ENCODE measurements at places on chromosomes 1 and 21.

GRCh38 chr1:47840393-47841190 is 156.6 kb downstream of the TRABD2B start:
- no peak for DNase-seq

DNA sequence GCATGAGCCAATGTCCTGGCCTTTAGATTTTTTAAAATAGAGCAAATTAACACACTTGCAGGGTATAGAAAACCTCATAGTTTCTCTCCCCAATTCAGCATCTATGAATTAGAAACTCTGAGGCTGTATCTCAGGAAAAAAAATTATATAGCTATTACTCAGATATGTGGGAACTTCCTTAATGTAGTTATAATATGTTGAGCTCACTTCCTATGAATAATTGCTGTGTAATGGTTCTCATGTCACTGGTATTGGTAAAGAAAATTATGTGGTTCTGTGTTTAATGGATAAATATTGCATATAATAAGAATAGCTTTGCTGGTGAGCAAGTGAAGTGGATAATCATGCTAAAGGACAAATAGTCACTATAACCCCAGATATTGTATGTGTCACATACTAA is 2019.8 kb downstream of the NCAM2 start:
- DNase-seq: no peak

- no peak for DNase-seq
Observed at GRCh38 chr1:76759950-76760349, 107.3 kb upstream of the ST6GALNAC5 start.

GRCh38 chr1:26538480-26539412 is 9.2 kb downstream of the RPS6KA1 start:
- no peak for DNase-seq

GRCh38 chr1:226804907-226805759 is 65.3 kb upstream of the PSEN2 start:
- DNase-seq: no peak

GRCh38 chr1:64624218-64624713 is 120.6 kb upstream of the RAVER2 start:
- DNase-seq: no peak

DNA sequence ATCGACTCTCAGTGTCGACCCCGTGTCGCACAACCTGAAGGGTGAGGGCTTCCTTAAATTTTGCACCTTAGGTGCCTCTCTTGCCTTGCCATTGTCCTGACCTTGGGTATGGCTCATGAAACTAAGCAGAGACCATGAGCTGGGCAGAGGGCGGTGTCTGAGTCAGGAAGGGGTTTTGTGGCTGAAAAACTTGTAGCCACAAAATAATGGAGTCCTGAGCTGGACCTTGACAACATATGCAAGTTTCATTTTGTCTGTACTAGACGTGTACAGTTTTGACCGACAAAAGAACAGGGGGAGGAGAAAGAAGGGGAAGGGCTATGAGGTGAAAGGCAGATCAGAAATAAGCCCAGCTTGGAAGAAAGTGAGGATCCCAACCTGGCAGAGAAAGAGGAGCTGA is 8.3 kb upstream of the RUNX1 start:
- no peak for DNase-seq

DNA sequence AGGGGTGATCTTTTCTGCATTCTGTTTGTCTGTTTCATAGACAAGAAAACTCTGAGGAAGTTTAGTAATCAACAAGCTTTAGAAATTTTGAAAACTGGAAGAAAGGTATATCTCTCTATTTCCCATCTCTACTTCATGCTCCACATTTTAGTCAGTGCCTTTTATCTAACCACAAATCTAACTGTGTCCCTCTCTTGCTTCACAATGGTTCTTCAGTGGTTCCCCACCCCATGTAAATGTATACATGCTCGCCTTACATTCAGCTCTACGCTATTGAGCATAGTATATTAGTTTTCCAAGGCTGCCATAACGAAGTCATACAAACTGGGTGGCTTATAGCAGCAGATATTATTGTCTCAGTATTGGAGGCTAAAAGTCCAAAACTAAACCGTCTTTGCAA is 14.4 kb upstream of the SAMSN1 start:
- no peak for DNase-seq

DNA sequence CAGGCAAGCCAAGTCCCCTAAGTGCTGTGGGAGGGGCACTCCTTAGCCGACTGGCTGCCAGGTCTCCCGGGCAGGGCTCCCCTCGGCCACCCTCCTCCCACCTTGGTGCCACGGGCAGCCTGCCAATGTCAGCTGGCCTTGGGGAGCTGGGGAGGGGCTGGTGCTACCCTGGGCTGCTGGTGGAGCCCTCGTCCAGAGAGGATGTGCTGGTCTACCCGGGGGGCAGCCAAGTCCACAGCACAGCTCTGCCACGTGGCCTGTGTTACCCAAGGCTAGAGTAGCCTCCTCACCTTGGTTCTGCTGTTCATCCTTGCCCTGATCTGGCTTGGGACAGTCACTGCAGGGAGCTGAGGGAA is 42.9 kb downstream of the CRYAA start:
- no peak for DNase-seq

- no peak for DNase-seq
Observed at GRCh38 chr1:63675420-63675931, 82.3 kb downstream of the PGM1 start.

DNA sequence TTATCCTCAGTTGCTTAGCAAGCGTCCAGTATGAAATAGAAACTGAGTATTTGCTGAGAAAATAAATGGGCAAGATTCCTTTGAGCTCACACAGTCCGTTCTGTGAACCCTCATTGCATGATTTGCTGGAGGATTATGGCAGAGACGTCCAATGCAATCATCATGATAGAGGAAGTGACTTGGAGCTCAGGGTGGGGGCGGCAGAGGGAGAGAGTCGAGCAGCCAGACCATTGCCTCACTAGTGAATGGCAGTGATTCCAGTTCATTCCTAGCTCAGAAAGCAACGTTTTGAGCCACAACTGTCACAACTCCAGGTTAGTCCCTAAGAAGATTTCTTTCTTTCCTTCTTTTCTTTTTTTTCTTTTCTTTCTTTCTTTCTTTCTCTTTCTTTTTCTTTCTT is 27.5 kb upstream of the COL9A2 start:
- no peak for DNase-seq

- no peak for DNase-seq
Observed at GRCh38 chr1:58922302-58923089, 138.6 kb upstream of the JUN start.

GRCh38 chr1:54171606-54172005 is 18.8 kb upstream of the CDCP2 start:
- no peak for DNase-seq

DNA sequence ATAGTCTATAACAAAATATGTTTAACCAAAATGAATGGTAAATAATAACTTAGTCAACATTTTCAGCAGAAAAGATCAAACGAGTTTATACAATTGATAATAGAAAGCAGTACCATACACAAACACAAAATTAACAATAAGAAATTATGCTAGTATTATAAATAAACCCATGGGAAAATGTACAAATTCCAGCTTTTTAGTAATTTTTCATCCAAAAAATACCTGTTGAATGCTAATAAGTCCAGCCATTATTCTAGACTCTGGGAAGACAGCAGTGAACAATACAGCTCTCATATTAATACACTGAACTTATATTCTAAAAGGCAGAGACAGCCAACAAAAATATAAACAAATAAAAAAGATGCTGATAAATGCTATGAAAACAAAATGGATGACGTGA is 66.3 kb downstream of the AKT3 start:
- DNase-seq: no peak

DNA sequence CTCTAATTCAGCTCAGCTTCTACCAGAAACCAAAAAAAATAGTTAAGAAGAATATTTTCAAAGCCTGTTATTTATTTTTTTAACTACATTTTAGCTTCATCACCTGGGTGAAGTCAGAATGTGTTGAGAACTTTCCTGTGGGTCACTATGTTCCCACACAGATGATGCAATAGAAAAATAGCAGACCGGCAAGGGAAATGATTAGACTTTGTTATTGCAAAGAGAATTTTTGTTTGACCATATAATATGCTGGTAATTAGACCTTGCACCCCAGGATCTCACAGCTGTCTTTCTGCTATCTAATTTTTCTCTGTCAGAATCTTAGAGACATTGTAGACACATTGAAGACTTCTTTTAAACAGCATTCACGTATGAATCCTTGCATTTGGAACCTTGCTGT is 299.3 kb downstream of the TBX15 start:
- no peak for DNase-seq

DNA sequence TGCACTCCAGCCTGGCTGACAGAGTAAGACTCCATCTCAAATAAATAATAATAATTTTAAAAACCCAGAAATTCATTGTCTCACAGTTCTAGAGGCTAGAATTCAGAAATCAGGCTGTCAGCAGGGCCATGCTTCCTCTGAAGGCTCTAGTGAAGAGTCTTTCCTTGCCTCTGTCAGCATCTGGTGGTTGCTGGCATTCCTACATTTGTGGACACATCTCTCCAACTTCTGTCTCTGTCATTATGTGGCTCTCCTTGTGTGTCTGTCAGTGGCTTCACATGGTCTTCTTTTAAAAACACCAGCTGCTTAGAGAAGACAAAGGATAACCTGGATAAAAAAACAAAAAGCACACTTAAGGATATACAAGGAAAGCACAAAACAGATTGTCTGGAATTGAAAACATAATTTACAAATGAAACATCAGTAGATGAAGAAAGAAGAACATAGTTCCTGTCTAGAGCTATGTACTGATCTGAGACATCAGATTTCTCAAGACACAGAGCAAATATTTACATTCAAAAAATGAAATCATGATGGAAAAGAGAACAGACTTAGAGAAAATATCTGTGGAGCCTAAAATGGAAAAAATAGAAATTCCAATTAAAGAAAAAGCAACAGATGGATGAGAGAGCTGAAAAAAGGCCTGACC is 32.7 kb upstream of the ASB17 start:
- no peak for DNase-seq

GRCh38 chr21:26583769-26584168 is 10.7 kb upstream of the CYYR1 start:
- no peak for DNase-seq

DNA sequence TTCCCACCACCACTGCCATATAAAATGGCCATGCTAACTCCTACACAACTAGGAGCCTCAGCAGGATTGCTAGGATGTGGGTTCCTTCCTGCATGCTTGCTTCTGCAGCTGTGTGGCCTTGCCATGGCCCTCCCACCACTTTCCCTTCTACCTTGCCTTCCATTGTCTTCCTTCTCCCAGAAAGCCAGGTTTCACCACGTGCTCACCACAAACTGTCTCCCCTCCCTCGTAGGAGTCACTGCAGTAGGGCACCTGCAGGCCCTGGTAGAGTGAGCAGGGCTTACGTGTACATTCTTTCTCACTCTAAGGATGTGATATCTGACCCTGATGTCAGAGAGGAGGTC is 3.7 kb downstream of the C1orf226 start:
- no peak for DNase-seq

GRCh38 chr1:240104672-240105071 is 13.0 kb downstream of the FMN2 start:
- DNase-seq: no peak

GRCh38 chr1:181314959-181315358 is 168.4 kb upstream of the CACNA1E start:
- no peak for DNase-seq

GRCh38 chr1:188122646-188123045 is 1293.9 kb downstream of the PLA2G4A start:
- no peak for DNase-seq

DNA sequence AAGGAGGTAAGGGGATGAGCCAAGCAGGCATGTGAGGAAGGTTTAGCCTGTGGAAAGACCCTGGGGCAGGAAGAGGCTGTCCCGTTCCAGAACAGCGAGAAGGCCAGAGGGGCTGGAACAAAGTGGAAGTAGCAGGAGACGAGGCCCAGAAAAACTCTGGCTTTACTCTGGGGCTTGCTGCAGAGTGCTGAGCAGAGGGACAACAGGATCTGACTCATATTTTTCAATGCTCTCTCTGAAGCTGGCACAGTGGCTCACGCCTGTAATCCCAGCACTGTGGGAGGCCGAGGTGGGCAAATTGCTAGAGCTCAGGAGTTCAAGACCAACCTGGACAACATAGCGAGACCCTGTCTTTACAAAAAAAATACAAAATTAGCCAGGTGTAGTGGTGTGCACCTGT is 52.4 kb upstream of the PAX7 start:
- DNase-seq: no peak

DNA sequence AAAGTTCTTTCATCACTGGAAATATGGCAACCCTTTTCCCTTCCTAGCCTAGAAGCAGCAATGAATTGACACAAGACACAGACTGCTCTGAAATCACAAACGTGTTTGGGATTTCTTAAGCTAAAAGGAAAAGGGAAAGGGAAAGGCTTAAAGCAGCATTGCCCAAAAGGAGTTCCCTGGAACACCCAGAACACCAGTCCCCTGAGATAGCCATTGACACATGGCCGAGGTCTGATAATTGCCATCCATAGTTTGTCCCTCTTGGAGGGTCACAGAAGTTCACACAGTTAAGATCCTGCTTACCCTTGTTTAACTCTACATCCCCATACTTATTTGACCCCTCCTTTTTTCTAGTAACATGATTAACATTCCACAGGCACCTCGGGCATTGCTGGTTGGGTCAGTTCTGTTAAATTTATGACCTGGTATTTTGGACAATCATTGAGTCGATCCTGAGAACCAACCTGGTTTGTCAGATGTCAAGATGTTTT is 72.9 kb downstream of the ZNF281 start:
- no peak for DNase-seq

DNA sequence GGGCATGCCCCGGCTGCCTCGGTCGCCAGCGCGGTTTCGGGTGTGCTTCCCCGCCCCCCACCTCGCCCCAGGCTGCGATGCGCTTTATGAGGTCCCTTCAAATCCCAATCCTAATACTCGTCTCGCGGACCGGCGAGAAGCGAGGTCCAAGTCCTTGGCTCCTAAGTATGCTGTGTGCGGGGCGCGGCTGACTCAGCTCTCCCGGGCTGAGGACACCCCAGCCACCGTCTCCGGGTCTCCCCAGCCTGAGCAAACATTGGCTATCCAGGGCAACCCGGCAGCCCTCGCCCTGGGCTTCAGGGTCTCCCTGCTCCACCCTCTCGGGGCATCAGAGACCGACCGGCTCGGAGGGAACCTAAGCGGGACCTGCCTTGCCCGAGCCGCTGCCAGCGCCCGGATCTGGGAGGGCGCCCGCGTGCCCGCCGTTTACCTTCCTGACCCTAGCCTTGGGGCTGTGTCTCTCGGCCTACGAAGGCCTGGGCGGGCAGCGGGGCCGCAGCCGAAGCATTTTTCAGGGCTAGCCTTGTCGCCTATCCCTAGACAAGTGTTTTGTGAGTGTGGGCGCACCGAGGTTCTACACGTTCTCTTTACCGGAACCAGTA is 1.2 kb downstream of the ITPKB start:
- no peak for DNase-seq

DNA sequence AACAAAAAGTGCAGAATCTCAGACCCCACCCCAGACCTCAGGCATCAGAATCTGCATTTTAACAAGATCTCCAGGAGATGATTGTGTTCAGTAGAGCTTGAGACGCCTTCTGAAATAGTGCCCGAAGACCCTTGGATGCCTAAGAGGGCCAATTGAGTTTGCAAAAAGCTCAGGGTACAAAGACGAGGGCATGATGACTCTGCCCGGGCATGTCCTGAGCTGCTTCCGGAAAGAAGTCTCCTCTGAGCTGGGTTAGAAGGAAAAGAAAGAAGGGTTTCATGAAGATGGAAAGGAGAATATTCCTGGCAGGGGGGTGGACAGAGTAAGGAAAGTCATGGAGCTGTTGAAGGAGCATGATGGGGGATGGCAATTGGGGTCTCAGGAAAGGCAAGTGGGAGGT is 246.1 kb upstream of the TMEM51 start:
- DNase-seq: no peak

Measured in esophagus squamous epithelium (tissue), 5 donors.